ENCODE measurements at places on chromosomes 2 and 18.

DNA sequence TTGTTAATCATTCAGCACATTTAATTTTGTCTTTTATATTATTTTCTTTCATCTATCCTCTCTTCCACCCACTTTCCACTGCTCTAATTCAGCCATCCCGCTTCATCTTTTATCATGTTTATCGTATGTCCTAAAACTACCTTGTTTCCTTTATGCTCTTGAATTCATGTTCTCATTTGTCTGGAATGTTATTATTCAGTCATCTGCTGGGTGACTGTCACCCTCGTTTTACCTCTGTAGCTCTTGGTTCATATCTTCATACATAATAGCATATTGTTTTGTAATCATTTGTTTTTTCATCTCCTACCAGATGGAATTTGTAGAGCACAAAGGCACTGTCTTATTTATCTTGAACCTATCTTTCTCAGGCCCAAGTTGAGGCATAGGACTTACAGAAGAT, 37.0 kb downstream of the SMCHD1 start:
- no peak for DNase-seq

GRCh38 chr2:175624211-175624761, 377.8 kb downstream of the LNPK start:
- DNase-seq, result no peak

DNA sequence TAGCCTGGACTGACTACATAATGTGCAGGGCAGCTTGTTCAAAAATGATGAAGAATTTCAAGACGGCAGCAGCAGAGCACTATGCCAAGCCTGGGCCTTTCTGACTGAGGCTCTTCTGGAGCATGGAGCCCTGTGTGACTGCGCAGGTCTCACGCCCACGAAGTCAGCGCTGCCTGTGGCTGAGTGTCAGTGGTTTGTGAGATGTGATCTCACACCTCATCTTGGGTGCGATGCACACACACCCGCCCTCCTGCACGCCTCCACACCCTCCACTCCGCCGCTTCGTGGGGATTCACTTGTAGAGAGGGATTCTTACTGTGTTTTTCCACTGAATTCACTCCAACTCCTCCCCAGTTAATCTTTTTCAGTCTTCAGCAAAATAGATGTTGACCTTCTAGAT, 103.9 kb downstream of the VIT start:
- DNase-seq, result no peak

- no peak for DNase-seq
Measured at GRCh38 chr2:72623481-72623880, 202.4 kb downstream of the EXOC6B start.

- no peak for DNase-seq
Measured at GRCh38 chr2:237202288-237203030, 116.8 kb downstream of the COPS8 start.

DNA sequence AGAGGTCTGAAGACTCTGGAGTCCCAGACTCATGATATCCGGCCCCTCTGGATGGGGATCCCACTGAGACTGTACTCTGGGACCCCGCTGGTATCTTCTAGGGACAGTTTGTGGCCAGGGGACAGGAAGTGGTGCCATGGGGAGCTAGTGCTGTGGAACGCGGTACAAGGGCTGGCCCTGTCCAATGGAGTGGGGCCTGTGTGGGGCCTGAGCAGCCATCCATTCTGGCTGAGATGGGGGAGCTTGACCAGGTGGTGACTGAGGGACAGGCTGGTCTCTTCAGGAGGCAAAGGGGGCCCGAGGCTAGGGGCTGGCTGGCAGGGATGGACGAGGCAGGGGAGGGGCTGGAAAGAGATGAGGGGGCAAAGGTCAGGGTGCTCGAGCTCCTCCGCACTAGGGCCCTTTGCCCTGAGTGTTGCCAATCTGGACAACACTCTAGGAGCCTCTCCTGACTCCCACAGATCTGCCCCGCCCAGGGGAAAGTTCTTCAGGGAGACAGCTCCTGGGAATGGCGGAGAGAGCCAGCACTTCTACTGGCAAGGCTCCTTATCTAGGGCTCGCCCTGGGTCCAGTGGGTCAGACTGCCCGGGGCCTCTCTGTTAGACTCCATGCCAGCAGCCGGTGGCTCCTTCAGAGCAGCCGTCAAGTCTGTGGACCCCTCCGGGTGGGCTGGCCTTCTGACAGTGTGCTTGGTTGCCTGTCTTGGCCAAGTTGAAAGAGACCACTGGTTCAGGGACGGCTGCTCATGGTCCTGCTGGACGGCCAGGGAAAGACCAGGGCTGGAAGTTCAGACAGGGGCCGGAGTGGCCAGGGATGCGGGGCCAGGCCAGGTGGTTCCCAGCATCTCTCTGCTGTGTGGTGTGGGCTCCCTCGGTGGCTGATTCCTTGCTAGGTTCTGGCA, 12.3 kb downstream of the MALL start:
- DNase-seq, result no peak

DNA sequence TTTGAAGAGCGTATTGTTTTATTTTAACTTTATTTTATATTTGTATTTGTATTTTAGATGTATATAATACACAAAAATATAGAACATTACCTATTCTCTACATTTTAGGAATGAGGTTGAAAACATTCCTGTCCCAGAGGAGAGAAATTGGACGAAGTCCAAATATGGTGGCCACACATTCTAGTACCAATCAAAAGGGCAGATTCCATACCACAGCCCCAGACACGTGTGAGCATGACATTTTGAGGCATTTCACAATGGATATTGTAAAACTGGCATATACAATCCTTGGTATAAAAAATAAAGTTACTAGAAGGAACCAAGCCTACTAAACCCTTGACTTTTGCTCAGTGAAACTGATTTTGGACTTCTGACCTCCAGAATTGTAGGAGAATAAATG, 50.6 kb downstream of the C2orf76 start:
- no peak for DNase-seq

GRCh38 chr18:32152705-32153448, 37.0 kb upstream of the MEP1B start:
- DNase-seq, result no peak

Measured in hepatic stellate cell (primary cell).